Hematopoietic multipotent progenitor cell (in vitro differentiated cells): ENCODE measurements at places on chromosomes 2 and 18.

GRCh38 chr18:49247781-49248180 is 212.7 kb downstream of the DYM start:
- DNase-seq: no peak

DNA sequence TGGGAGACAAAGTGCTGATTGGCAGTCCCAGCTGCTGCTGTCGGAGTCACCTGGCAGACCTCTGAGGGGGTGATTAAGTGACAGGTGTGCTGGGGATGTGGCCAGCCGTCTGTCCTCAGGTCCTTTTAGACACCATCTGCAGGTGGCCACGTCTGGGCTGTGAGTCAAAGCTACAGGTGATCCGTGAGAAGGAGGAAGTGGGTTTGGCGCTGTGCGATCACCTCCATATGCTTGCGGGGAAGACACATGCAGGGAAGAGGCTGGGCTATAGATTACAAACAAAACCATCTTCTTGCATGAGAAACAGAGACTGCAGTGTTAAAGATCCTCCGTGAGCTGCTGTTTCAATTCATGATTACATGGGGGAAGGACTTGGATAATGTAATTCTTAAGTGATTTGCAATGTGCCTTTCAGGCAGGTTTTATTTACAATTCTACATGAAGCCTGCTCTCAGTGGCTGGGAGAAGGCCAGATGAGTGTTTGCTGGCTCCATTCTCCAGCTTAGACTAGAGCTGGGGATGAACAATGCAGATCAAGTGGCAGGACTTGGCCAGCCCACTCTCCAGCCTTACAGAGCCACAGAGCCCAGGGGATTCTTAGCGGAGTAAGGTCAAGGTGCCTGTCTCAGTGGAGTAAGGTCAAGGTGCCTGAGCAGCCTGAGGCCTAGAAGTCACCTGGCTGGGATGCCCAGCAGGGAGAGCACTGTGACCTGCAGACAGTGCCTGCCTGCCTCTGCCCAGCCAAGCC is 87.8 kb downstream of the LYPD1 start:
- no peak for DNase-seq

DNA sequence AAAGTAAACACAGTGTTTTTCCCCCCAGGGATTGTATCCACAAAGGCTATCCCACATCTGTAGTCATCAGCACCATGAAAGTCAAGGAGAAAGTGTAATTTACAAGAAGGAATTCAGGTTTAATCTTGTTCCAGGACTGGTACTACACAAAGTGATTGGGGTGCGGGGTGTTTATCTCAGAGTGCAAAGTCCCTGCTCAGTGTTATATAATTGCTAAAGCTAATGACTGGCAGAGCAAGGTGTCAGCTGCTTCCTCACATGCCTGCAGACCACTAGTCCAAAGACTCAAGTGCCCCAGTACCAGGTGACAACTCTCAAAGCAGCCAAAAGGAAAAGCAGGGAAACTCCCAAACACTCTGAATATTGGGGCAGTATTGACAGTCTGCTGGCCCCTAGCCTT is 40.4 kb upstream of the PDCL3 start:
- no peak for DNase-seq

DNA sequence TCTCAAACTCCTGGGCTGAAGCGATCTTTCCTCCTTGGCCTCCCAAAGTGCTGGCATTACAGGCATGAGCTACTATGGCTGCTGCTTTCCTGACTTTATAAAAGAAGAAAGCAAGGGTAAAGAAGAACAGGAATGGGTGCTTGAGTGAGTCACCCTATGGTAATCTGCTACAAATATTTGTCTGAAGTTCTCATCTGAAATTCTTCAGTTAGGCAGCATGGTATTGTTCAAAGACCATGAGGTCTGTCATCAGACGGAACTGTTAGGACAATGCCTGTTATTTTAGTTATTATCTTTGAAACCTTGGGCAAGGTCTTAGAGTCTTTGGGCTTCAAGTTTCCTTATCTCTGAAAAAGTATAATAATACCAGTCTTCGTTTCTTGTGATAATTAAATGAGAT is 695.8 kb downstream of the RNF144A start:
- no peak for DNase-seq

- no peak for DNase-seq
These were observed 17.8 kb downstream of the ERFE start for GRCh38 chr2:238176613-238177012.

DNA sequence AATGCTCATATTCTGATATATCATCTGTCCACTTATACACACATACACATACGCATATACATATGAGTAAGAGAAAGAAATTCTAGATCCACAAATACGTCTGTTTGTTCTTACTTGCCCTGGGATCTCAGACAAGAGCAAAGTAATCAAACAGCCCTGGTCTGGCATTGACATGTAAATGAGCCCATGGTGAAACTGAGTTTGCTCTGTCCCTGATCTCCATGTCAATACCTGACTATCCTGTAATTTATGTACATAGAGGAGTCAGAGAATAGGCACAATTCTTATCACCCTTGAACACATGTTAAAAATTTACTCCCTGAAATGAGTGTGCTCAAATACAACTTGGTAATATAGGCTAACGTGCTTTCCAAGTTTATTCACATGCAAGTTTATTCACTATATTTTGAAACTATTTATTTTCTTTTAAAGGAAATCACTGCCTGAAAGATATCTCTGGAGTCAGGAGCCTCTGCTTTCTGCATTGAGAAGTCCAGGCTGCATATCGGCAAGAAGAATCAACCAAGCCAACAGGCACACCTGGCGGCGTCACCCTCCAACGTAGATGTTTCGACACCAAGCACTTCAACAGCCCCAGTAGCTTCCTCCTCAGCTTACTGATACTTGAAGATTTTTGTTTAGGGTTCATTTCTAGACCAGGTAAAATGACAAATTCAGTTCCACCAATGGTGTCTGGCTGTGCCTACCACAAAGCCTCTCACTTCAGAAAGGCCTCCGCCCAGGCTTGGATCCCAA is 100.6 kb downstream of the CMPK2 start:
- DNase-seq: no peak

- DNase-seq: no peak
These were observed 307.5 kb upstream of the ZEB2 start for GRCh38 chr2:144827404-144827803.

GRCh38 chr2:205685314-205686055 is 3.2 kb downstream of the NRP2 start:
- DNase-seq: peak; percentile 46

- no peak for DNase-seq
These were observed 64.6 kb downstream of the DSEL start for GRCh38 chr18:67451960-67452359.

GRCh38 chr2:133561045-133561852 is 7.0 kb downstream of the NCKAP5 start:
- peak; percentile 3 for DNase-seq

DNA sequence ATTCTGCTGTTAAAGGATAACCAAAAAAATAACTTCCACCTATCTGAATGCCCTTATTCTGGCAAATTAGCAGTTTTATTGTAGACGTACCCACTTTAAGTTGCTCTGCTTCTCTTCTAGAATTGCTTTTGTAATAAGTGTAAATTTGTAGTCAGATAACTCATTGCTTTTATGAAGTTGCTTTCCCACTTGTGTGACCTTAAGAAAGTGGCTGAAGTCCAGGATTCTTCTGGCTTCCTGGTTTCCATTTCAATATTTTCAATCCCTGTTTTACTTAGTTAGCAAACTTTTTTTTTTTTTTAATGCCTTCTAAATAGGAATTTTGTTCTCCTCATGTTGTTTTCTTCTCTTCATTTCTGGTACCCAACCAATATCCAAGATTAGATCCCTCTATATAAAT is 59.8 kb downstream of the GLS start:
- DNase-seq: no peak

DNA sequence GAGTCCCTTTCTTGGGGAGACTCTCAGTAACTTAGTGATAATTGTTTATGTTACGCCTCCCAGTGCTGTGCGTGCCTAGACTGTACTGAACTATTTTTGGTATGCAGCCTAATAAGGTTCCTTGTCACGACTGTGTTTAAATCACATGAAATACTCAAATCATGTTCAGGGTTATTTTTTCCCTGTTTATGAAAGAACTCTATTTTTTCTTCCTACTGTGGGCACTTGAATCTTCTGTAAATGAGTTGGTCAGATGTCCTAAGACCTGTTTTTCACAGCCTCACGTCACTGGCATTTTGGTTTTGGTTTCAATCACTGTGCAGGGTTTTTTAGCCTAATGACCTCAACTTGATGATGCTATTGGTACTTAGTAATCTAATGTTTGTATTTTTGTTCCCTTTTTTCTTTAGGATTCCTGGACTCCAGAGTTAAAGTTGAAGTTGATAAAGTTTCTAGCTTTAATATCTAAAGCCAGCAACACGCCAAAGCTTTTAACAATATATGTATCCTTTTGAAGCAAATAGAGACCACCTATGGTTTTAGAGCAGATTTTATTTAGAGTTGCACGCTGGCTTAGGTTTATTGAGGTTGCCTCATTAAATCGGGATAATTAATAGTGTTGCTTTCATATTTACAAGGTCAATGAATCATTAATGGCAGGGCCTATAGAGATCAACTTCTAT is 24.0 kb downstream of the ARMC9 start:
- no peak for DNase-seq

DNA sequence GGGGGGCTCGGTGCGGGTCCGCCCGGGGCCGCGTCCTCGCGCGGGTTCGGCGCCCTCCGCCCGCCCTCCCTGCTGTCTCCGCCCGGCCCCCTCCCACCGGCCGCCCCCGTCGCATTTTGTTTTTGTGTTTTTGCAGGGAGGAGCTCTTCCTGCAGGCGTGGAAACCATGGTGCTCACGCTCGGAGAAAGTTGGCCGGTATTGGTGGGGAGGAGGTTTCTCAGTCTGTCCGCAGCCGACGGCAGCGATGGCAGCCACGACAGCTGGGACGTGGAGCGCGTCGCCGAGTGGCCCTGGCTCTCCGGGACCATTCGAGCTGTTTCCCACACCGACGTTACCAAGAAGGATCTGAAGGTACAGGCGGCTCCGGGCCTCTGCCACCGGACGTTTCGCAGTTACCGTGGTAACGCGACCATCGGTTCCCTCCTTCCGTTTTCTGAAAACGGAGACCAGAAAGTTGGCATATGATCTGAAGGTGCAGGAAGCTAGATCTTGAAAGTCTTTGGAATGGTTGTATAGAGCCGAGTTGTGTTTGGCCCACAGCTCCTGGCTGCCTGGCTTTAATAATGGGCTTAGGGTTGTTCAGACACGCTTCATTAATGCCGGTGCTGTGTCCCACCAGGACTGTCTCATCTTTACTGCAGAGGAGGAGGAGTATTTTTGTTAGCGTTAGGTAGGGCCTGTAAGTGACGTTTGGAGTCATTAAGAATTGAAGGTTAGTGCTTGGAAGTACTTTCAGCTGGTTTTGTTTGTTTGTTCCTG is 891 bp downstream of the KDM3A start:
- DNase-seq: peak; percentile 44

- DNase-seq: no peak
These were observed 10.8 kb upstream of the MAPRE2 start for GRCh38 chr18:35030277-35030989.

GRCh38 chr2:172113617-172114016 is 10.9 kb upstream of the DLX2 start:
- peak; percentile 16 for DNase-seq

DNA sequence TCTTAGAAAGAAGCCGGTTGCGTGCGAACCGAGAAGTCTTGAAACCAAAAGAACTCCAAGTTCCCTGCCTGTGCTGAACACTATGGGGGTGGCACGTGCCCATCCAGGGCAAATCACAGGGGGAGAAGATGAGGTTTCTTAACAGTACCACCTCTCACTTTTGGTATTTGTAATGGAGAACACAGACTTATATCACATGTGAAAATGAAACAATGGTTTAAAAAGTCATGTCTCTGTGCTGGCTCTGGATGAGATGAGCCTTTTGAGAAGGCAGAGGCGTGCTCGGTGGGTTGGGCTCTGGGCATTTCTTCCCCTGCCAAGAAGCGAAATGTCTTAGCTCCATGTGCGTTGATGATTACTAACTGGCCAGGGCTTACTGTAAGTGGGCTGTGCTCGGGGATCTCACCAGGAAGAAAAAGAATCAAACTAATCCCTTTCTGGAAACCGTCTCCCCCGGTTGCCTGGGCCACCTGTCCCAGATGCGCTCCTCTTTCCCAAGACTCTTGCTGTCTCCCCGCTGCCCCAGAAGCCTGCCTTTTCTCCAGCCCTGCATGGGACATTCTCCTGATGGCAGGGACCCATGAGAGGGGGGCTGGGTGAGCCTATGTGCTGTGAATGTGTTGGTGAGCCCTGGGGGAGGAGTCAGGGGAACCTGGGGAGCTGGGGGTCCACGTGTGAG is 252.9 kb downstream of the PRKCE start:
- DNase-seq: no peak

DNA sequence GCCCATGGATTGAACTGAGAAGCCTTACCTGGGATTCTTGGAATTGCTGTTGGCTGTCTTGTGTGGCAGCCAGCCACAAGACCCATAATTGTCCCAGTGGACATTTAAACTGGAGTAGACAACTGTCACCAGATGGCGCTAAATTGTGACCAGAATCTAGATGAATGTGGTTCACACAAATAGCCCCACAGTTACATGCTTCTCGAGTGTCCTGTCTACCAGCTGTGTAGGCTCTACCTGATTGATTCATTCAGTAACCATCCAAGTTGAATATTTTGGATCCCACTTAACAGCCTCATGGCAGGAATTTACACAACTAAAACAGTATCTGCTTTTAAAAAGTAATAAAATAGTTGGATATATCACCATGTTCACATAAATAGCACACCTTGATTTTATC is 73.2 kb downstream of the MAP4K4 start:
- DNase-seq: peak; percentile 47

- no peak for DNase-seq
These were observed 36.9 kb upstream of the NCKAP5 start for GRCh38 chr2:133605011-133605765.

DNA sequence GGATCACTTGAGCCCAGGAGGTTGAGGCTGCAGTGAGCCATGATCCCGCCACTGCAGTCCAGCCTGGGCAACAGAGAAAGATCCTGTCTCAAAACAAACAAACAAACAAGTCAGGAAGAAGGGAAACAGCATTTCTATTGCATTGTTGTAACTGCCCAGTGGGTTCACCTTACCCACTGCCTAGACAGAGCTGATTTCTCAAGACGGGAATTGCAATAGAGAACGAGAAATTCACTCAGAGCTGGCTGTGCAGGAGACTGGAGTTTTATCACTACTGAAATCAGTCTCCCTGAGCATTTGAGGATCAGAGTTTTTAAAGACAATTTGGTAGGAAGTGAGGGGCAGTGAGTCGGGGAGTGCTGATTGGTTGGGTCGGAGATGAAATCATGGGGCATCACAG is 24.2 kb upstream of the RTTN start:
- no peak for DNase-seq

GRCh38 chr2:229553091-229553490 is 161.3 kb downstream of the DNER start:
- DNase-seq: no peak

DNA sequence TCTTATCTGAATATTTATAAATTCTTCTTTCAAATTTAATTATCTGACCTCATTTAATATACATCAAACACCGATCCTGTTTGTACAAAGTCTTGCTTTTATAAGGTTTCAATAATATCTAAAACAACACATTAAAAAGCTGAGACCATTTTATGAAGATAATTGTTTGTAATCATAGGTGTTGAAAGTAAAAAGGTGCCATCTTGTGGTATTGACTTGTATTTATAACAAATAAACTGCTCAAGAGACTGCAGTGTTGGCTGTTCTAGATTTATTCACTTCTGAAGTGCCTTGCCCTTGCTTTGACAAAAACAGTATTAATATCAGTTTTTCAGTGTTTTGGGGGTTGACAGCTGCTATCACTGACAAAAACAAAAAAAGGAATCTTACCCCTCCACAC is 286.8 kb upstream of the HNMT start:
- no peak for DNase-seq

- DNase-seq: peak; percentile 76
These were observed 3.8 kb downstream of the EVX2 start for GRCh38 chr2:176079831-176080539.
